ENCODE measurements at places on chromosomes 12 and 14.

GRCh38 chr12:92552412-92553108, 150.2 kb upstream of the PLEKHG7 start:
- no peak for DNase-seq

- DNase-seq = no peak
These were observed 554.9 kb upstream of the LRFN5 start for GRCh38 chr14:41051801-41052200.

DNA sequence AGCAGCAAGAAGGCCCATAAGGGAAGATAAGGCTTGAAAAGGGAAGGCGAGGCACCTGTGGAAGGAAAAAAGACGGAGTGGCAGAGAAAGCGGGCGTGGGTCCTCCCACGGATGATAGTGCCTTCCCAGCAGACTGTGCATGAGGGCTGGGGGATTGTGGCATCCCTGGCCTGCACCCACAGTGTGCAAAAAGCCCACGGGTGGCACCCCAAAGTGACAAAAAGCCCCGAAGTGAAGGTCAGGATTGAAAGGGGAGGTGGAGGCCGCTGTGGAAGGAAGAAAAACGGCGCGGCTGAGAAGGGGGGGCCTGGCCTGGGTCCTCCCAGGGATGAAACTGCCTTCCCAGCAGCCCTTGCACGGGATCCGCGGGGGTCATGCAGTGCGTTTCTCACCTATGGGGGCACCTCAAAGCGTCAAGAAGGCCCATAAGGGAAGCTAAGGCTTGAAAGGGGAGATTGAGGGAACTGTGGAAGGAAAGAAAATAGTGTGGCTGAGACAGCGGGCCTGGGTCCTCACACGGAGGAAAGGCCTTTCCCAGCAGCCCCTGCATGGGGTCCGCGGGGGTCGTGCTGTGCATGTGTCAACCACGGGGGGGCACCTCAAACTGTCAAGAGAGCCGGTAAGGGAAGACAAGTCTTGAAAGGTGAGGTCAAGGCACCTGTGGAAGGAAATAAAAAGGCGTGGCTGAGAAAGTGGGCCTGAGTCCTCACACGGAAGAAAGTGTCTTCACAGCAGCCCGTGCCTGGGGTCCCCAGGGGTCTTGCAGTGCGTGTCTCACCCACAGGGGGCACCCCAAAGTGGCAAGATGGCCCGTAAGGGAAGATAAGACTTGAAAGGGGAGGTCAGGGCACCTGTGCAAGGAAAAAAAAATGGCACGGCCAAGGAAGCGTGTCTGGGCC, 274.1 kb downstream of the ALG10 start:
- no peak for DNase-seq

DNA sequence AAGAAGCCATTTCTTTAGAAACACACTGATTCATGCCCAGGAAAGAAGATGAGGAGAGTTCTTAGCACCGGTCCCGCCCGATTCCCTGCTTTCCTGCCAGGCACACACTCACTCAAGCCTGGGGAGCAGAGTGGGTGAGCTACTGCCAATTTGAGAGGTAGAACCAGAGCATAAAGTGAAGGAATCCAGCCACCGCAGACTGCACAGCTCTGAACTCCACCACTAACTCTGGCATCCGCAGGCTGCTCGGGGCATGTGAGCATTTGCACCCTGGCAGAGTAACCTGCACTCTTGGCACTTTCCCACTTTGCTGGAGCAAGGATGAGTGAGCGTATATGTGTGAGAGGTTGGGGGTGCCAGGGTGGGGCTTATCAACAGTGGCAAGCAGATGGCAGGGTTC, 4.0 kb upstream of the SYNDIG1L start:
- no peak for DNase-seq

- DNase-seq = no peak
These were observed 110.0 kb downstream of the EPS8 start for GRCh38 chr12:15679151-15679550.

All from stimulated activated naive CD4-positive, alpha-beta T cell treated with Interleukin-2 at 50 U/mL for 16 hours (primary cell).